COR-L47 (cell line): ENCODE measurements at places on chromosomes 6 and 20.

DNA sequence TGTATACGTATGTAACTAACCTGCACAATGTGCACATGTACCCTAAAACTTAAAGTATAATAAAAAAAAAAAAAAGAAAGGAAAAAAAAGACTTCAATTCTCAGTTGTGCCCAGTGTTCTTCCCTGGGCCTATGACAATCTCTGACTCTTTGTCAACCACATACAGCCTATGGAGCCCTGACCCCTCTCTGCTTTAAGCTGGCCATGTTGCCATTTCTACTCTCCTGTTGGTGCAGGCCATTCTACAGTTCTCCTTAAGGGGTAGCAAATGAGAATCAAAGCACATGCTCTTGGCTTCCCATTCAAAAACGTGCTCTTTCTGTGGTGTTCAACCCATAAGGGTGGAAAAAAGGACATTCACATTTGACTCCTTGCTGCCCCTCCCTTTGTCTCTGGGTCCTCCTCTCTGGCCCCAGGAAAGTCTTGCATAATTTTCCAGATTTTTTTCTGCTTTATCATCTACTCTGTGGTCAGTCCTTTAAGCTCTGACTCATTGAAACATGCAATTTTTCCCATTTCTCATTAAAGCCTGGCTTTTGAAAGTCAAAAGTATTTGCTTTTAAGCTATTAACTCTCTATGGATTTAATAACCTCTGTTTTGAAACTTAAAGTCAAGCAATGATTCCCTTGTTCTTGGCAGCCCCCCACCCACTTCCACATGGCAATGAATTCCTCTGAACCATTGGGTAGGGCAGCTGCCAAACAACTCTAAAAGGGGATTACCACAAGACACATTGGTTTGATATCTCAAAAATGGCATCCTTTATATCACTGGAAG lies 208.6 kb upstream of the MCHR2 start:
- DNase-seq = no peak

GRCh38 chr6:104688283-104688969 lies 171.3 kb downstream of the HACE1 start:
- DNase-seq = no peak

- DNase-seq = no peak
Observed at GRCh38 chr20:4666001-4666479, 55.7 kb upstream of the PRND start.

DNA sequence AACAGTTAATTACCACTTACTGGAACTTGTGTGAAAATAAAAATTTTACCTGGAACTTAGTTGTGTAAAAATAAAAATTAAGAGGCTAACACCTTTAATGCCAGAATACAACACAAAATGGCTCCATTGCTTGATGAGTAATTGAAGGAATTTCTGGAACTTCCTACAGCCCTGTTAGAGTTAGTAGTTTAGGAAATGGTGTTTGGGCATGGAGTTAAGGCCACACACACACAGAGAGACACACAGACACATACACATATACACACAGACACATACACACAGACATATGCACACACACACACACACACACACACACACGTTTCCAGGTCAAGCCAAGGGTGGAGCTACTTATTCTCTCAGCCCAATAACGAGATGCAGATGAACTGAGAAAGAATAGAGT lies 20.6 kb upstream of the CST3 start:
- DNase-seq = no peak

DNA sequence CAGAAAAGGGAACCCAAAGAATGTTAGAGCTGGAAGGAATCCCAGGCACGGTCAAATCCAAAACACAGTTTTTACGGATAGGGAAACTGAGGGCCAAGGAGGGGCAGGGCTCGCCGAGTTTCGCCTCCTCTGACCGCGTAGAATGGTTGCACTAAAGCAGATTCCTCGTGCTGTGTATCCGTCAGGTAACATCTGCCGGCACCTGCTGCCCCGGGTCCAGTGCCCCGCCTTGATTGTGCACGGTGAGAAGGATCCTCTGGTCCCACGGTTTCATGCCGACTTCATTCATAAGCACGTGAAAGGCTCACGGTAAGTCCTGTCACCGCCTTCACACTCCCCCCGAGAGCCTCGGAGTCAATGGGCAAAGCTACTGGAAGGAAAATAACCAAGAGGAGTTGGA lies 17.1 kb downstream of the TUBB2A start:
- DNase-seq = no peak

GRCh38 chr6:39446909-39447308 lies 124.4 kb upstream of the KCNK16 start:
- no peak for DNase-seq

GRCh38 chr6:127554435-127555006 lies 22.5 kb upstream of the C6orf58 start:
- DNase-seq = no peak

GRCh38 chr20:20215976-20216727 lies 151.8 kb upstream of the INSM1 start:
- peak; percentile 85 for DNase-seq

DNA sequence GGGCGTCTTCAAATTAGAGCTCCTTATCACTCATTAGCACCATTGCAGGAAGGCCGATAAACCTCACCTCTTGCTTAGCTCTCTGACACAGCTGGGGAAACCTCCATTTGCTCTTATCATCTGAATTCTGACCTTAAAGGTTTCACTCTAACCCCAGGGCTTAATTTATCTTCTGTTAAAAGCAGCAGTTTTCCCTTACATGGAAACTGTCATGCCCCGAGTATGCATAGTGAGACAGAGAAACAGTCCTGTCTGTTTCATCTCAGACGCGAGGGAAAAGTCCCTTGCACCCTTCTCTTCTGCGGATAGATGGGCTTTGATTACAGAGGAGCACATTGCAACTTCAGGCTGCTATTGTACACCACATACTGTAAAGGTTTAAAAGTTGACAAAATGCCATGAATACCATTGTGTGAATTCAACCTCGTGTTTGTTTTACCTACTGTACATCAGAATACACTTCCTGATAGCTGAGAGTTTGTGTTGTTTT lies 191.5 kb upstream of the BMP2 start:
- DNase-seq = no peak
